ENCODE measurements at places on chromosomes 5 and 9. TPM values are rescaled to one million over a fixed set of nuclear protein-coding genes. Genes with fewer than 3 reads are reported as not detected.

DNA sequence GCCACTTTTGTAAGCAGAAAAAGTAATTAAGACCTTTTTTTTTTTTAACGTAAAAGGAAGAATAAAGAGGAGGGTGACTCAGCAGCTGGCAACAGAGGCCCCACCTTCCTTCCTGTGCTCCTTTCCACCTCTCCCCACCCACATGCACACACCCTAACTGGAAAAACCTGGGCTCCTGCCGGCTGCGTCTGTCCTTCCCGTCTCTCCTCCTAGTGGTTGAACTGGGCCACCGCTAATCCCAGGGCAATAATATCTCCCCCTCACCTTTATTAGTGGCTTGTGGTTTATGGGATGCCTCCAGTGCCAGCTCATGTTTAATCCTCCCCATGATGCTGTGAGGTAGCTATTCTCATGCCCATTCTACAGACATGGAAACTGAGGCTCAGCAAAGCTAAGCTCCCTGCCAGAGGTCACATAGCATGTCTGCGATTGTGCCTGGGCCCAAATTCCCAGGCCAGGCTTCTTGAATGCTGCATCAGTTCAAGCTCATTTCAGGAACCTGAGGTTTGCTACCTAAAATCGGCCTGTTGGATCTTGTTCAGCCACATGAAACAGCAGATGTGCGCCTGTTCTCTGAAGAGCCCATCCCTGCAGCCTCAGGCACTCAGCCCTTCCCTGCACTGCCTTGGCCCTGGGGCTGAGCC, 60.9 kb upstream of the IL17B start:
- DNase-seq = no peak

DNA sequence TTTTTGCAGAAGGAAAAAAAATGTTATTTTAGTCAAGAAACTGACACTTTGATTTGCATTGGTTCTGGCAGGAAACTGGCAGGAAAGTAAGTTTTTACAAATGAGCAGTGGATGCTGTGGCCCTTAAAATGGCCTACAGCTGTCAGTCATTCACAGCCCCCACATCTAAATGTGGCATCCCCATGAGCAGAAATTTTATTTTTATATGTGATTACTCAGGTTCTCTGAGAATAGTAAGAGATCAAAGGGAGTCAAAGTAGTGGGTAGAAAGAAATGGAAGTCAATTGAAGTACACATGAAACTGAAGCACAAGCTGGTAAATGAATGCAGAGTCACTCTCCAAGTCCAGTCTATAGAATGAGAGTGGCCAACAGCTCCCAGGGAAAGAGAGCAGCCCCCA, 80.3 kb downstream of the ENC1 start:
- DNase-seq = no peak

- DNase-seq = no peak
Measured at GRCh38 chr9:81245254-81245956, 443.9 kb downstream of the TLE1 start.

- DNase-seq = no peak
Measured at GRCh38 chr9:114928136-114928535, 2.3 kb downstream of the TNFSF8 start.

- no peak for DNase-seq
Measured at GRCh38 chr5:15544039-15544438, 44.1 kb downstream of the FBXL7 start.

GRCh38 chr5:120901199-120901598, 437.1 kb downstream of the PRR16 start:
- no peak for DNase-seq

GPBP1 gene
- total RNA-seq = 154 TPM

FCN1 gene
- total RNA-seq = 0.82 TPM

ACOT12 gene
- total RNA-seq = 1.6 TPM

SHOC1 gene
- total RNA-seq = not detected

PPP6C gene
- 19.2 TPM for total RNA-seq

OSMR gene
- total RNA-seq = 0.82 TPM
